ENCODE measurements at places on chromosomes 2 and 18. TPM values are rescaled to one million over a fixed set of nuclear protein-coding genes. Genes with fewer than 3 reads are reported as not detected.

The ZNF521 gene
- total RNA-seq, result 18.0 TPM

- H3K4me1 ChIP-seq, result peaks cover 6% of the 10 kb centered on the region
- no peaks in the 10 kb centered on the region for H3K36me3 ChIP-seq
- peak; percentile 67 for DNase-seq
- H3K27ac ChIP-seq, result no peak overlapping the region
- H3K27me3 ChIP-seq, result no peaks in the 10 kb centered on the region
Observed at GRCh38 chr2:45813003-45813941, 161.8 kb downstream of the PRKCE start.

The TMEM178A gene
- 5.7 TPM for total RNA-seq

The GATA6 gene
- 10.9 TPM for total RNA-seq

DNA sequence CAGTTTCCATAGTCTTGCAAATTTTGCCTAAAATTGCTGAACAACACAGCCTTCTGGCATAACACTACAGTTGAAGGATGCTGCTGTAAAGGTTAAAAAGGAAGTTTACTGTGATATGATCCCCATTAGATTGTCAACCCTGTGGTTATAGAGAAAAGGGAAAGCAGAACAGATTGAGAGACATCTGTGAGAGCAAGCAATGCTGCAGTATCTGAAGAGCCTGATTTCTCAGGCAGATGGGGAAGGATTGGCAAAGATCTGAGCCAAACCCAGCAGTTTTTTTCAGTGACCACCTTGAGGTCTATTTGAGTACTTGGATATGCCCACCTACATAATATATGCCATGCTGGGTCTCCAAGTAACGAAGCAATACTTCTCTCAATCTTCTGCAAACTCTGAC lies 8.5 kb upstream of the ST8SIA3 start:
- no peak overlapping the region for H3K27ac ChIP-seq
- H3K4me3 ChIP-seq, result no peak overlapping the region
- H3K27me3 ChIP-seq, result no peaks in the 10 kb centered on the region
- no peak for DNase-seq
- no peaks in the 10 kb centered on the region for H3K4me1 ChIP-seq
- no peaks in the 10 kb centered on the region for H3K36me3 ChIP-seq

The RRM2 gene
- 5.5 TPM for total RNA-seq

The FBXO36 gene
- total RNA-seq, result 5.4 TPM

- no peak for DNase-seq
- H3K27ac ChIP-seq, result no peak overlapping the region
- H3K36me3 ChIP-seq, result no peaks in the 10 kb centered on the region
- H3K27me3 ChIP-seq, result no peaks in the 10 kb centered on the region
- no peak overlapping the region for H3K4me3 ChIP-seq
Observed at GRCh38 chr2:151796774-151797173, 31.4 kb downstream of the ARL5A start.

GRCh38 chr2:230472621-230473018 lies 56.6 kb downstream of the SP100 start:
- no peak overlapping the region for H3K4me3 ChIP-seq
- H3K27me3 ChIP-seq, result no peaks in the 10 kb centered on the region
- H3K36me3 ChIP-seq, result peaks cover 27% of the 10 kb centered on the region
- H3K27ac ChIP-seq, result no peak overlapping the region

The MROH2A gene
- total RNA-seq, result not detected

DNA sequence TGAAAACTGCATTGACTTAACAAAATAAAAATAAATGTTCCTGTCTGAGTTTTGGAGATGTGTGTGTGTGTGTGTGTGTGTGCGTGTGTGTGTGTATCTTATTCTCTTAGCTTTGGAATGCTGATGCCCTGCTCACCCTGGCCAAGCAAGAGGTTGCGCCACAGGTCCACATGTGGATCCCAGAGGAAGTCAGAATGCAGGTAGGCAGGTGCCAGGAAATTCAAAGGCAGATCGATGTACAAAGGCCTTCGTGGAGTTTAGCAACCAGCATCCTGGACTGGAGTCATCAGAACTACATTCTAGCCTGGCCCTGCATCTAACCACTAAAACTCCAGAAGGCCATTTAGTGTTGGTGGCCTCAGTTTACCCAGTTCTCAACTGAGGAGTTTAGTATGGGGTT lies 12.4 kb downstream of the G6PC2 start:
- no peak overlapping the region for H3K27ac ChIP-seq
- DNase-seq, result no peak
- H3K4me1 ChIP-seq, result no peaks in the 10 kb centered on the region
- H3K4me3 ChIP-seq, result no peak overlapping the region
- no peaks in the 10 kb centered on the region for H3K36me3 ChIP-seq
- no peaks in the 10 kb centered on the region for H3K27me3 ChIP-seq

The ARHGEF33 gene
- 2.3 TPM for total RNA-seq

- no peak overlapping the region for H3K4me3 ChIP-seq
- H3K27me3 ChIP-seq, result no peaks in the 10 kb centered on the region
- no peak overlapping the region for H3K27ac ChIP-seq
- no peak for DNase-seq
Observed at GRCh38 chr2:195563857-195564512, 93.0 kb upstream of the SLC39A10 start.

DNA sequence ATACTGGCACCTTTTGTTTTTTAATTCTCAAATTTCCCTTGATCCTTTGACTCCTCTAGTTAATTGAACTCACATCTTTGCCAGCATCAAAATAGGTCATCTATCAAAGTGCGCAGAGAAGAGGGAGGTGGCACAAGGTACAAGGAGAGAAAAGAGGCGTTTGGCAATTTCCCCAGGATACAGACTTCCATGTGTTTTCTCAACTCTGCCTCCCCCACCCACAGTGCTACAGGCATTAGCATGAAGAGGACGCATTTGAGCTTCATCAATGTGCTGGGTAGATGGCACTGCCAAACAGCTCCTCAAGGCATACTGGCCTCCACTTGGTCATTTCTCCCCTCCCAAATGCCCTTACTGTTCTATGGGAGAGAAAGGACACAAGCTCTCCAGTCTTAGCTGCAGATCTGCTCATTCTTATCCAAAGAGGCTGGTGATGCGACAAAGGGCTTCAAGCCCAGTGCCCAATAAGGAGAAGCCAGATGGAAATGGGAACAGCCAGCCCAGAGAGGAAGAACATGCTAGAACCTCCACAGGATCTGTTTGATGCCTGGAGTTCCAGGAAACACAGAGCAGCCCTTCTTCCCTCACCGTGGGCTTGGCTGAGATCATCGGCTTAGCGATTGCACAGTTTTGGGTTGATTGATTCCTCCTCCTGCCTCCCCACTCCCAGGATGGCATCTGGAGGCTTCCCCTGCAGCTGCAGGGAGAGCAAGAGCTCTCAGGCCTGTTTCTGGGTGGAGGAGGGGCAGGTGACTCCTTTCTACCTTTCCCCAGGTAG lies 144.7 kb upstream of the SMAD2 start:
- no peaks in the 10 kb centered on the region for H3K4me1 ChIP-seq
- no peaks in the 10 kb centered on the region for H3K27me3 ChIP-seq
- H3K27ac ChIP-seq, result no peak overlapping the region
- no peaks in the 10 kb centered on the region for H3K36me3 ChIP-seq

DNA sequence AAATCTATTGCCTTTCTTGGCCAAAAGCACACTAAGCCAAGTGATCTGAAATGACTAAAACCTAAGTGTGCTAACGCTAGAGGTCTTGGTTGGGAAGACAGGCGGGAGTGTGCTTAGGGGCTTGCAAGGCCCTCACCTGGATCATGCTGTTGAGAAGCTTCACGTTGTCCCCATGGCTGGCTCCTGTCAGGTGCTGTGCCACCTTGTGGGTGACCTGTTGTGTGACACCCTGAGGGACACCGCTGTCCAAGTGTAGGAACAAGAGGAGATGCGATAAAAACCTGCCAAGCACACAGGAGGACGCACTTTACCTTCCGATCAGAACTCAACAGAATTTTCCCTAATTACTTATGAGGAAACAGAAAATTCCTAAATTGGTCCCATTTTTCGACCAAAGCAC lies 50.8 kb downstream of the EPG5 start:
- peaks cover 12% of the 10 kb centered on the region for H3K36me3 ChIP-seq
- no peaks in the 10 kb centered on the region for H3K27me3 ChIP-seq
- H3K4me1 ChIP-seq, result no peaks in the 10 kb centered on the region
- H3K27ac ChIP-seq, result no peak overlapping the region

DNA sequence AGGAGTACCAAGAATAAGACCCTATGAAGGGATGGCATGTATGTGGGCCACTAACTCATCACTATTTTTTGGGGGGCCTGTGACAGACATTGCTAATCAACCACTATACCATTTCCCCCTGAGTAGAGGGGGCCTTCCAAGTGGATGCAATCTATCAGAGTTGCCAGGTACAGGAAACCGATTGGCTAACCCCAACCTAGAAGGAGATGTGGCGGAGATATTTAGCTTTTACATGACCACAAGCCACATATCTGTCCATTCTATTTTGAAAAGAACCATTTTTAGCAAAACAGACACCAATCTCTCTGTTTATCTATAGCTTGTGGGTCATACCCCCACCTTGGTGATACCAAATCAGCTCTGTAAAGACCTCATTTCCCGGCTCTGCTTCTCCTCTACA lies 51.0 kb downstream of the PAX8 start:
- H3K4me1 ChIP-seq, result peaks cover 47% of the 10 kb centered on the region
- peaks cover 6% of the 10 kb centered on the region for H3K36me3 ChIP-seq
- no peaks in the 10 kb centered on the region for H3K27me3 ChIP-seq
- H3K27ac ChIP-seq, result no peak overlapping the region
- H3K4me3 ChIP-seq, result no peak overlapping the region
